ENCODE measurements at places on chromosomes 2 and 18.

DNA sequence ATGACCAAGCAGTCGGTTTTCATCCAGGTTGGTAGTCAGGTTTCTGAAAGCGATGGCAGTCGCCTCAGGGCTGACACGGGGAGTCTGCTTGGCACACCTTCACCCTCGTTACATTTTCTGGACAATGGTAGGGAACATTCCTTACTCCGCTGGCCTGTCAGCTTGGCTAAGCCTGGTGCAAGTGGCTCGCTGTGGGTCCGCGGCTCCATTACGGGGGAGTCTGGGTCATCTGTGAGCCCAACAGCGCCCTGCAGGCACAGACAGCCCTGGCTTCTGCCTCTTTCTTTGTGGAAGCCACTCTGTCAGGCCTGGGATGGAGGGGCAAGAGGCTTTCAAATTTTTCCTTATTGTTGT lies 95.6 kb downstream of the HDAC4 start:
- no peak for DNase-seq

- no peak for DNase-seq
These were observed 426.9 kb downstream of the CDH2 start for GRCh38 chr18:27750014-27750413.

GRCh38 chr2:160429248-160430000 lies 64.2 kb downstream of the RBMS1 start:
- DNase-seq = no peak

GRCh38 chr2:29065068-29065811 lies 9.1 kb downstream of the PCARE start:
- DNase-seq = no peak

DNA sequence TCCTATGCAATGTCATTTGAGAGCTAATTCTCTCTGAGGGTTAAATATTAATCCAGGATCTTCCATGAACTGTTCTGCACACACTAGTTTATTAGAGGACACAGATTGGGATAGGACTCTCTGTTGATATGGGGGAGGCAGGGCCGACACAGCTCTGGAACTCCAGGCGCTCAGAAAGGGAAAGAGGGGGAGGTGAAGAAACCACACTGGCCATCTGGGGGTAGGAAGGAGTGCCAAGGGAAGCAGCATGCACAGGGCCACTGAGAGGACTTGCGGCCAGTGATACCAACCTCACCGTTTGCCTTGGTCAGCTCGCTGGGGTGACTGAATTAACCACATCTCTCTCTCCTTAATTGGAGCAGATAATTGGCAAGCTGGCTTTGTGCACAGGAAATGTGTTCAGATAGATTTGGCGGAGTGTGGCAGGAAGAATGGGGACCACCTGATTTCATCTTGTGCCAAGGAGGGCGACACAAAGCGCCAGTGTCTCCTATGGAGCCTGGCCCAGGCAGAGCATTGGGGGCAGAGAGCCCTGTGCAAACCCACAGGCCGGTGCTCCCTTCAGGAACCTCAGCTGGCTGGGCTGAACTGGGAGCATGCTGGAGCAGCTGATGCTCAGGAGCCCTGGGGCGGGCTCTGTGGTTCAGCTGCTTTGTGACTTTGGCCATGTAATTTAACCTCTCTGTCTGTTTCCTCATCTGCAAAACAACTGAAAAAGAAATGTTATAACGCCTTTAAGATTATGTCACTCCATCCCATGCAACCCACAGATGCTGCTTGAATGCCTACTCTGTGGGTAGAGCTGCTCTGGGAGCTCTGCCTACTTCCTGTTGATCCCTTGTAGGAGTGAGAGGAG lies 114.7 kb upstream of the STON1 start:
- DNase-seq = no peak

DNA sequence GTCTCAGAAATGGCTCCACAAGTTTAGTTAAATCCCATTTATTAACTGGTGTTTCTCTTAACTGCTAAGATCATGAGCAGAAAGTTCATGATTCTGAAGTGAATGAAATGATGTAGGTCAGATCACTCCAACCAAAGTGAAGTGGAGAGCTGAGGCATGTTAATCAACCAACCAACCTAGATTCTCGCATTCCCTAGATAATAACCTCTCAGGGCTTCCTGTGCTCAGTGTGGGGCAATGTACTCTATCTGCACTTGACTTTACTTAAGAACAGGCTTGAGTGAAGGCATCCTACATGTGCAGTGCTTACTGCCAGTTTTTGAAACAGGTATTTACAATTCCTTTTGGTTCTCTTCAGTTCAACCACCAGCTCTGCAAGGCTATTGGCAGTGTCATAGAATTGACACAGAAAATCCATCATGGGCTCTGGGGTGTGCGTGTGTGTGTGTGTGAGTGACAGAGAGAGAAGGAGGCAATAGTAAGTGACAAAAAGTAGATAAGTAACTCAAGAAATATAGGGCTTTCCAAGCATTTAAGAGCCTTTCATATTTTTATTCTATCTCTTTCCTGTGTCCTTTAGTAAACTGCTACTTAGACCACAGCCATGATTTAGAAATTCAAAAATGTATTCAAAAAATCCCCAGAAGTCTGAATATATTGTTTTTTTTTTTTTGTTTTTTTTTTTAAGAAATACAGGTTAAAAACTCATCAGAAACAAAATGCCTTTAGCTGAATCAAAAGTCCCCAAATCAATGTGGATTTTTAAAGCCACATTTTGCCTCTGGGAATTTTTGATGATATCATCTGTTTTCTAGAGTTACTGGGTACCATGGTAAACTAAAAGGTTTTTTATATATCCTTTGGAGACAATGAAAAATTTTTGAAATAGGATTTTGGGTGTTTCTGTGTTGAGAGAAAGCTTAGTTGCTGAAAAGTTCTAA lies 28.6 kb downstream of the DOCK10 start:
- no peak for DNase-seq

GRCh38 chr2:55718165-55719008 lies 24.7 kb upstream of the PNPT1 start:
- no peak for DNase-seq

- DNase-seq = no peak
These were observed 4.0 kb upstream of the DYSF start for GRCh38 chr2:71449343-71449742.

GRCh38 chr2:168699844-168700417 lies 102.5 kb upstream of the NOSTRIN start:
- DNase-seq = peak; percentile 88

GRCh38 chr2:151241224-151241623 lies 20.4 kb downstream of the RBM43 start:
- no peak for DNase-seq

- no peak for DNase-seq
These were observed 18.0 kb upstream of the TTN start for GRCh38 chr2:178825183-178825582.

GRCh38 chr2:168658706-168659105 lies 143.7 kb upstream of the NOSTRIN start:
- no peak for DNase-seq

DNA sequence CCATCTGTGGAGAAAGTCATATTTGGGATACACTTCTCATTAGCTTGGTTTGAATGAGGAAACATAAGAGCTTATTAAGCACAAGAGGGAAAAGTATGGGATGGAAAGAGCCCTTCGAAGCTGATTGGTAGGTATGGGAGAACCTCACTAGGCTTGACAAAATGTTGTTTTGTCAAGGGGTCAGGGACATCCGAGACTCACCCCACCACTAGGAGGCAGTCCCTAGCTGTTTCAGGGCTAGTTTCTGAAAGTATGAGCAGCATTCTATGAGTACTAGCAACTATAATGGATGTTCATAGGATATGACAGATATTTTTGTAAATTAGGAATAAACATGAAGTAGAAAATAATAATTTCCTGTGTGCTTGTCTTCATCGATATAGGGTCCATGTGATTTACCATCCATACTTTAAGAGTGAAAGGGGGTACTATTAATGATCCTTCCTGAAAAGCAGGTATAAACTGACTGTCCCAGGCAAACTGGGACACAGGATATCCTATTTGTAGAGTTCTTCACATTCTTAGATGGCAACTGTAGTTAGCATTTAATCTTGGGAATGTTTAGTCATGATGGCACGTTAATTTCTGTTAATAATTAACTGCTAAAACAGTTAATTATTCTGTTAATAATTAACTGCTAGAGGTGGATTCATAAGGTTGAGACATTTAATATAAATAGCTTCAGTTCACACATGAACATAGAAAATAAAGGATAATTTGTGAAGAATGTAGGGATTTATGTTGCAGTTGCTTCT lies 28.4 kb downstream of the OTX1 start:
- no peak for DNase-seq

DNA sequence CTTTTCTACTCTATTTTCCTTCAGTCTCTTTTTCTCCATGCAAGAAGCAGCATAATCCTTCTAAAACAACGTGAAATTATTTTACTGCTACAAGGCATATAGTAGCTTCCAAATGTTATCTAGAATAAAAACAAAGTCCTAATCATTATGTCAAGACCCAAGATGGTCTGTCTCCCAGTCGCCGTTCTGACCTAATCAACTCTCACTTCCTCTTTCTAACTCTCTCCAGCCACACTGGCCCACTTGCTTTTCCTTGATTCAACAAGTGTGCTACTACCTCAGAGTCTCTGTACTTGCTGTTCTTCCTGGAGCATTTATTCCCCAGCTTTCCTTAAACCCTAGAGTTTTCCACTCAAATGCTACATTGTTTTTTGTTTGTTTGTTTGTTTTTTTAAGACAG lies 1491.2 kb downstream of the LRP1B start:
- no peak for DNase-seq

DNA sequence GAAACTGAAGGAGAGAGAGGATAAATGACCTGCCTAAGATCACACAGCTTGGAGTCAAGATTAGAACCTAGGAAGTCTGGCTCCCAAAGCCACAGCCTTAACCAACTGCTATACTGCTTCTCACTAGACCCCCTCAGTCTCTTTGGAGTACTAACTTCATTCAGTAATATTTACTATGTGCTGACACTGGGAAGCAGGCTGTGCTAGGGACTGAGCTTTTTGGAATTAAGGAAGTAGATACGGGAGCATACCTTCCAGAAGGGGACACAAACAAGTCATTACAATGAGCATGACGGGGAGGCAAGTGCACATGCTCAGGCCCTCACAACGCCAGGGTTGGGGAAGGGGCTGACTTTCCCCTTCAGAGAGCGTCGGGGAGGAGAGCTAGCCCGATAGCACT lies 97.7 kb downstream of the INO80D start:
- DNase-seq = no peak

DNA sequence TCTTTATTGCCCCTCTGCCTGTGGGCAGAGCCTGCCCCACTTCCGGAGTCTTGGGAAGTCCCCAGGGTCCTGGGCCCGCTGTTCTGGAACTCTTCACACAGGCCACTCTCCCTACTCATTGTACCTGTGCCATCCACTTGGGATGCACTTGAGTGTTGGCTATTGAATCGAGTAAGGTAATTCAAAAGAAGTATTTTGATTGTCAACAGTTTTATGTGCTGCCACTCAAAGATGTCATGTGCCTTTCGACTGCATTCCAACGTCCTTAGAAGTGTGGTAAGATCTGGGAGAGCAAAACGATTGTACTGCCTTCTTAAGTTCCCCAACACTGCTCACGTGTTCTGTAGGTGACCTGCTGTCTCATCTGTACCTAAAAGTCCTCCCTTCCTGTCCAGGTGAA lies 77.0 kb upstream of the SMIM21 start:
- no peak for DNase-seq

- no peak for DNase-seq
These were observed 523.1 kb upstream of the FSIP2 start for GRCh38 chr2:185215497-185215896.

DNA sequence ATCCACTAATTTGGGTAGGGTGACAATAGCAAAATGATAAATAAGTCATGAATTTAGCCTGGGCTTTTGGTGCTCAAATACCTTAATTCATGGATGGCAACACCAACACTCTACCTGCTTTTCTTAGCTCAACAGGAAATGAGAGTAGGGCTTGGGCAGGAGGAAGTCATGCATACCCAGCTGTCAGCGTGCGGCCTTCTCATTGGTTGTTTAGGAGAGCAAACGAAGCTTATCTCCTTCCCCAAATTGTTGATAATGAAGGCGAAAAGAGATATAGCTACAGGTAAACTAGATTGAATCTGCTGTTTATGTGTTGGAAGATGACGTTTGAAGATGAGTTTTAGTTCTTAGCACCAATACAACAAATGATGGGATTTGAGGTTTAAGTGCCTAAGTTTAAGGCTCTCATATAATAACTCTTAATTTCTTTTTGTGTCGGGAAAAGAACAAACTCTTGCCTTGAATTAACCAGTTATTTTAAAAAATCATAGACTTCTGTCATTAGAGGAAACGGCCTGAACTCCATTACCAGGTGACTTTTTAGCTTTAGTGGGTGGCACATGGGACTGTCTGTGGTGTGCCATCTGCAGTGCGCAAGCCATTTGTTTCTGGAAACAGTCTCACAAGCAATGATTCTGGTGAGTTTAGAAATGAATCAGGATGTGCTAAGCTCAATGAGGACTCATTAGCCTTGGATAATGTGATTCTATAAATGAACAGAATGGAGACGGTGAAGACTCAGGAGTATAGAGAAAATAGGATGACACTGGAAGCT lies 19.8 kb downstream of the MAP4K4 start:
- no peak for DNase-seq

DNA sequence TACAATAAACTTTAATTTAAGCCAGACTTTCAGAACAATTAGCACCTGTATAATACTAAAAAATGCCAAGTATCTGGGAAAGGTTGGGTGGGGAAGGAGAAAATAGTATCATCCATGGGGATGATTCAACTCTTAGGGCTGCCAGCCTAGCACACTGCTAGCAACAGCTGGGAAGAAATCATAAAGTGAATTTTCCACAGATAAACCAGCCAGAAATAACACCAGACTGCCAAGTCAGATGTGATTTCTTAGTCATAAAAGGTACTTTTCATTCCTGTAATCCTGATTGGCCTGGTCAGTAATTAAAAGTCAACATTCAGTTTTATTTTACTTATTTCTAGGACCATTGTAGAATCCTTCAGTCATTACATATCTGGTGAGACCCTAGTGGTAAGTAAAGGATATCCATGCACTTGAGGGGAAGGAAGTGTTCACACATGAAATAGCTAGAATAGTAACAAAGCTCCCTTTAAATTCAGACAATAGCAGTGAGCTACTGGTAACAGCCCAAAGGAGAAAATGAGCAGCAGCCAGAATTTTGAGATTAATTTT lies 59.4 kb downstream of the LIMS1 start:
- no peak for DNase-seq

DNA sequence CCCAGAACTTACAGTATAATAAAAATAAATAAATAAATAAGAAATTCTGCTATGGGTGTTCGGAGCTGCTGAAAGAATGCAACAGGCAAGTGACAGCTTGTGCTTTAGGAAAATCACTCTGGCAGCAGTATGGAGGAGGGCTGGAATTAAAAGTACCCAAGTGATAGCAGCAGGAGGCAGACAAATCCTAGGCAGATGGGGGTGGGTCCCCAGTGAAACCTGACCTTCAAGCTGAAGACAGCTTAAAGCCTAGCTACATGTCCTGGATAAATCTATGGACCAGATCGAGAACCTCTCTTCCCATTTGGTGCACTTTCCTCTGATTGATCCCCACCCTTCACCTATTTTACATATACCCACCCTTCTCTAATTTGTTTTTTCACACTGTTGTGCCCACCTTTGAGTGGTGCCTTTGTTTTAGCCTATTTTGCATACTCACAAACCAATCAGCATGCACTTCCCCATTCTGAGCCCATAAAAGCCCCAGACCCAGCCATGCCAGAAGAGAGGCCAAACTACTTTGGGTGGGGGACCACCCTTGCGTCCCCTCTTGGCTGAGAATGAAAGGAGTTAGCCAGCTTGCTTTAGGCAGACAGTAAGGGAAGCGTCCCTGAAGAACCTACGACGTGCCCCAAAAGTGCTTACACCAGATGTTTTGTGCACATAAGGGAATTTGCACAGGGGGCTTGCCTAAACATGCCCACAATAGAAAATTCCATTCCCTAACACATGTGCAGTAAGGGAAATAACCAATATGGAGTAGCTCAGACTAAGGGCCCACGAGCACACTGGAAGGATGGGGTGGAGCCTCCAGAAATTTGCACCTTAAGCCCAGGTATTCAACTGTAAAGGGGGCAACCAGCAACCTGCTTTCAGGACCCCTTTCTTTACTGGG lies 3.0 kb downstream of the METTL8 start:
- DNase-seq = no peak
